ENCODE measurements at places on chromosomes 2 and 18.
A peak's percentile ranks its signal among the peaks of the same experiment; 100 is the strongest.

DNA sequence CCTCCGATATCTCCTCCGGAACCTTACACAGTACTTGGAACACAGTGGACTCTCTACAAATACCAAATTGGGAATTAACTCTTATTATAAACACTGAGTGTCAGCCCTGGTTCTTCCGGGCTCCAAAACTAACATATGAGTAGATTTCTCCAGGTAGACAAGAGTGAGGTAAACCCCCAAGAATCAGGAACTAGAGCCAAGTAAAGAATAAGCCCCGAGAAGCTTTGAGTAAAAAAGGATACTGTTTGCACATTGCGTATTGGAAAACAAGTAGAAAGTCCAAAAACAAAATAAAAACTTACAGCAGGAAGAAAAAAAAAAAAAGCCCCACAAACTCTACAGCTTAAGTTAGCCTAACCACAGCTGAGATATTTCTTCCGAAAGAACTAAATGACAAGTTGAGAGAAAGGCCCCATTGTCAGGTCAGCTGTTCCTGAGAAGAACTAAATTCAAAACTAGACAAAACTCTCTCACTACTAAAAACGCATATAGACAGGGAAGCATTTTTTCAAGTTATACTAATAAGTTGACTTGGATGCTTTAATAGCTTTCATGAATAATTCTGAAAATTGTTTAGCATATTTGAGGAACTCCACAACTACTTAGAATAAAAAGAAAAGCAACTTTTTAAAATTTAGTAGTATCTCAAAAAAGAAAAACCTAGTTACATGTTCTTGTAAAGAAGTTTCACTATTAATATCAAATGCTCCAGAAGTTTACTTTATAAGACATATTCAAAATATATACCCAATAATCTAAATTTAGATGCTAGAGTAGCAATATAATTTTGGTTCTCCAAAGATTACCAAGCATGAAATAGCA is 4.3 kb upstream of the HAAO start:
- DNase-seq: no peak

DNA sequence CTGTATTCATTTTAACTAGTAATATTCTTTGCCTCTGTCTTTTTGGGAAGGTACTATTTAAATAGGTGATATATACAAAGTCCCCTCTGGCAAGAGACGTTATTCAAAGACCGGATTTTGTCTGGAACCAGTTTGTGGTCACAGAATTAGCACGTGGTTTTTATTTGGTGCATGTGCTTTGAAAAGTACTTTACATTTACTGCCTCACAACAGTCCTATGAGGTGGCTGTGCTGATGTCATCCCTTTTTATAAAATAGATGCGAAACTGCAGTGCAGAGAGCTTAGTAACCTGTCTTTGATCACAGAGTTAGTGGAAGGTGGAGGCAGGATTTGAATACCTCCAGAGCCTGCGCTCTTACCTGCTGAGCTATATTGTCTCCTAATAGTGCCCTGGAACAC is 4.0 kb downstream of the LPIN1 start:
- DNase-seq: peak; percentile 72

DNA sequence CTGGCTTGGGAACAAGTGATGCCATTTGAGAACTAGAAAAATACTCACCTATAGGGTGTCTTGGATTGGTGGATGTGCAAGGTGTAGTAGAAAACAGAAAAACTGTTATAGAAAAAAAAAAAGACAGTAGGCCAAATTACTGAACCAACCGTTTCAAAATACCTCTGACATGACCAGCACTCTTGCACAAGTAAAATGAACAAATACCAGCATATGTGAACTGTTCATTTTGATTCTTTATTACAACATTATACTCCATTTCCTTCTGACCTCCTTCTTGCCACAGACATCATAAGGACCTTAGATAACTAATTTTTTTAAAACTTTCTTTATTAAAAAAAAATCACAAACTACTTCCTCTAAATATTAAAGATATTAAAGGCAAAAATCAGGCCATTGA is 125.5 kb downstream of the ATAD2B start:
- no peak for DNase-seq

DNA sequence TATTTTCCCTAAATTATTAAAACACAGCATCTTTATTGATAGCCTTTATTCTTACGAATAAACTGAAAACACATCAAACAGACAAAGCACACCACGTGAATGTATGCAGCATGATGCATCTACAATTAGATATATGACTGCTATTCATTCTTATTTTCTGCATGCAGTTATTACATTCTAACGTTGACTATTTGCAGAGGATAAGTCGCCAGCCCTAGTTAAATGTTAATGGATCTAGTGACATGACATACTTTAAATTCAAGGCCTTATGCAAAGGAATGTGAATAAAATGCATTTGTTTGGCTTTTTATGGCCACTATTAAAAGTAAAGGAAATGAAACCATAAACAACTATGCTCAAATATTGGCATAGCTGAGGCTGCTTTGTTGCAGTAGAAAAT is 172.4 kb downstream of the MAP2 start:
- DNase-seq: no peak

DNA sequence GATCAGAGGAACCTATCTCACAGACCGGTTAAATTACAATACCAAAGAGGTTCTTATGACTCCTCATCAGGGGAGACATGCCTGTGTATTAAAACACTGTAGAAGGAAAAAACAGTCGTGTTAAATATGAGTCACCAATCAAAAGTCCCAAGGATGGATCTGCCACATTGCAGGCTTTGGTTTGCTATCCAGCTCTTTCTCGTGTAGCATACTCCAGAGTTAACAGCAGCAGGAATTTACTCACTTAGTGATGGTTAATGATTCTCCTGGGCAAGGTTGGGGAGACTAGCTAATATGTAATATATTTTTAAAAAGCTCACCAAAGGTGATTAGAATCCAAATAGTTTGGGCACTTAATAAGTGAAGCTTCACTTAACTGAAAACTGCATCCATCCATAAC is 109.7 kb downstream of the MBD5 start:
- no peak for DNase-seq

GRCh38 chr2:133078667-133079411 is 408.8 kb upstream of the LYPD1 start:
- DNase-seq: no peak

DNA sequence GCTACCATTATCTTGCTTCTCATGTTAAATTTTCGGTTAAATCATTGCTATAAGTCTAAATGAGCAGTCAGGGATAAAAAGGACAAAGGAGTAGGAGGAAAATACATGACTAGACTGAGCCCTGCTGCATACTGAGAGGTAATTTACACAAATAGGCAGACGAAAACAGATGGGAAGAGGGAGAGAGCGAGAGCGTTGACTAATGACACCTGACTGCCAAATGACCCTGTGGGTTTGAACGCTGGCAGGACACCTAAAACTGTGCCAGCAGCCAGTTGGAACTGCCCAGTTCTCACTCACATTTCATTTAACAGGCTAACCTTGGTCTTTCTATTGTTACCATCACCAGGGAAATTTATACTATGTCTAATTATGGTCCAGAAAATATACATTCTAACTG is 978.2 kb downstream of the CPS1 start:
- no peak for DNase-seq

DNA sequence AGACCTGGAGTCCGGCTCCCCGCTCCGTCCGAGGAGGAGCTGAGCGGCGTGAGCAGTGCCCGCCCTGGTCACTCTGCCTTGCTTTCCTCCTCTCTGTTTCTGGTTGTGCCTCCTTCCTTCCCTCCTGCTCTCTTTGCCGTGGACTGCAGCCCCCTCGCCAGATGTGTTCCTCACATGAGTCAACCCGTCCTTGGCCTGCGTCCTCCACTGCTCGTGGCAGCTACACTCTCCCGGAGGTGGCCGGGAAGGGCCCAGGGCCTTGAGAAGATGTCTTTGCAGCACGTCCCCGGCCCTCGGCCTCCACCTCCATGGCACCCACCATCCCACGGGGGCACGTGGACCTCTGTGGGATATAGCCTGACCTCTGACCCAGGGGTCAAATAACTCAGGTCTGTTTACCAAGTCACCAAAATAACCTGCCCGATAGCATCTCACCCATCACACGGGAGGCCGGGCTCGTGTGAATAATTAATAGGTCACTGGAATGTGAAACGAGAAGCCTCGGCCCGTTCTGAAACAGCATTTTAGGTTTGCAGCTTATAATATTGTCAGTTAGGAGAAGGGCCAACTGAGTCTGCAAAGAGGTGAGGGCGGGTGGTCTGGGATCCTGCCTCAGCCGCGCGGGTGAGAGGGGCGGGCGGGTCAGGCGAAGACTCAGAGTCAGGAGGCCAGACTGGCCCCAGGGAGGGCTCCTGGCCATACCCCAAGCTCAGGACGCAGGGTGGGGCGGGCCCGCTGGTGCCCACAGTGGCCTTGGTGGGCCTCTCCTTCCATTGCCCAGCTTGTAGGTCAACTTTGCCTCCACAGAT is 42.6 kb downstream of the NFATC1 start:
- no peak for DNase-seq

- no peak for DNase-seq
Measured at GRCh38 chr2:100126201-100126600, 16.2 kb downstream of the AFF3 start.

- no peak for DNase-seq
Measured at GRCh38 chr2:80476535-80477117, 172.1 kb upstream of the LRRTM1 start.

DNA sequence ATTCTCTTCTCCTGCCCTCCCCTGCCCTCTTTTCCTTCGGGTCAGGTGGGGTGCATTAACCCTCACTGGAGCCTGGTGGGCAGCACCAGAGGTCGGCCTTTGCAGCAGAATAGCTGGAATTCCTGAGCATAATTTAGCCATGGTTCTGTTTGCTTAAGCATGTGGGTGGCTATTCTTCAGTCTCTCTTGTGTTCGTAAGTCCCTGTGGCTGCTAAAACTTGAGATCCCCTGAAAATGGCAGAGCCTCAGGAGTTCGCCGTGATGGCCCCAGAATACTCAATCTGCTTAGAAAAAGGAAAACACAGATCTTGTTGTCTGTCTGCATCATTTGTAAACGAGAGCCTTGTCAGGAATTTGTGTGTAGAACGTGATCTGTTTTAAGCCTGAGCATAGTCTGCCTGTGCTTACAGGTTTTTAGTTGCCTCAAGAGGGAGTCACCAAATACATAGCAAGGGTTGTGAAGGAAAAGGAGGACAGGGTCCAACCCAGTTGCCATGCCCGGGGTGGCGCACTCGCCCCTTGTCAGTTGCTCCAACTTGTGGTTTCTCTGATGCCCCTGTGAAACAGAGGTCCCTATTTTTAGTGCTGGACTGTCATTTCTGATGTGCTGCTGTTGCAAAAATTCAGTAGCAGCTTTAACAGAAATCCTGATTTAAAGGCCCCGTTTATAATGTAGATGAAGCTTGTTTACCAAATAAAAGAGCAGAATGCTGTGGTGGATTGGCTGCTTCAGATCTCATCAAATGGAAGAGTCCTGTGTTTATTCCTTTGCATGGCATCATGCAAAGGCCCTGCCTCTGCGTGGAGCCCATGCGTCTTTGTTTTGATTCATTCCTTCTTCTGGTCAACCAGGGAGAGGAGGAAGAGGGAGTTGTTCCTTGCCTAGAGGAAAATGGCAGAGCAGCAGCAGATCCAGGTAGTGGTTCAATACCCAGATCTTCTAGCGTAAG is 74.8 kb downstream of the WDSUB1 start:
- DNase-seq: no peak
